Frontal cortex (tissue), 4 donors: ENCODE measurements at places on chromosomes 2 and 18. TPM values are rescaled to one million over a fixed set of nuclear protein-coding genes. Genes with fewer than 3 reads are reported as not detected.

DNA sequence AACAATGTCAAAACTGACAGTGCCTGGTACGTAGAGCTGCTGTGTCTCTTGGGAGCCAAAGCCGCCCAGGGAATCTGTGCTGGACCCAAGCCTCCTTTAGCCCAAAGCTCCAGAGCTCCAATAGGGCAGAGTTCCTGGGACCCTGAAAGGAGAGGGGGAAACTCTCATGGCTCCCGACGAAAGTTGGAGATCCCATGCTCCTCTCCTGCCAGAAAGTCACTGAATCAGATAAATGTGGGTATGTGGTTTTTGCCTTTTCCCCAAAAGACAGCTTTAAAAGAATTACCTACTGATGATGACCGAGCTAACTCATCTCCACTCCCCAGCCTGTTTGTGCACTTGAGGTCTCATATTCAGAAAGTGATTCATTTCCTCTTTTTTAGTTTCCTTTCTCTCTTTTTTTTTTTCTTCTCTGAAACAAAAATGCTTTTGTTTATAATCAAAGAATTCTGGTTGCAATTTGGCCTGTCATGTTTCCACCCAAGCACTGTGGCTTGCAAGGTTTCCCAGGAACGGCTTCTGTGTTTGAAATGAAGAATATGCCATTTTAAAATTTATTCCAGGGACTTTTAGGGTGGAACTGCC, 14.1 kb upstream of the PMAIP1 start:
- DNase-seq, result no peak

DNA sequence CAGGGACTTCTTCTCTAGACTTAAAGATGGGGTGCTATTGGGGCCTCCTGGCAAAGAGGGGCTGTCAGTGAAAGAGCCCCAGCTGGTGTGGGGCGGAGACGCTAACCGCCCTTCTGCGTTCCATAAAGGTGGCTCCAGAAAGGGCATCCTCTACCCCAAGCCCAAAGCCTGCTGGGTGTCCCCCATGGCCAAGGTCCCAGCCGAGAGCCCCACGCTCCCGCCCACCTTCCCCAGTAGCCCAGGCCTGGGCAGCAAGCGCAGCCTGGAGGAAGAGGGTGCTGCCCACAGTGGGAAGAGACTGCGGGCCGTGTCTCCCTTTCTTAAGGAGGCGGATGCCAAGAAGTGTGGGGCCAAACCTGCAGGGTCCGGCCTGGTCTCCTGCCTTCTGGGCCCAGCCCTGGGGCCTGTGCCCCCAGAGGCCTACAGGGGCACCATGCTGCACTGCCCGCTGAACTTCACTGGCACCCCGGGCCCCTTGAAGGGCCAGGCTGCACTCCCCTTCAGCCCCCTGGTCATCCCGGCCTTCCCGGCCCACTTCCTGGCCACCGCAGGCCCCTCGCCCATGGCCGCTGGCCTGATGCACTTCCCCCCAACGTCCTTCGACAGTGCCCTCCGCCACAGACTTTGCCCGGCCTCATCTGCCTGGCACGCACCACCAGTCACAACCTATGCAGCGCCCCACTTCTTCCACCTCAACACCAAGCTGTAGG, 15.2 kb downstream of the ARID5A start:
- DNase-seq, result no peak

The SERTAD2 gene
- 3.7 TPM for total RNA-seq

DNA sequence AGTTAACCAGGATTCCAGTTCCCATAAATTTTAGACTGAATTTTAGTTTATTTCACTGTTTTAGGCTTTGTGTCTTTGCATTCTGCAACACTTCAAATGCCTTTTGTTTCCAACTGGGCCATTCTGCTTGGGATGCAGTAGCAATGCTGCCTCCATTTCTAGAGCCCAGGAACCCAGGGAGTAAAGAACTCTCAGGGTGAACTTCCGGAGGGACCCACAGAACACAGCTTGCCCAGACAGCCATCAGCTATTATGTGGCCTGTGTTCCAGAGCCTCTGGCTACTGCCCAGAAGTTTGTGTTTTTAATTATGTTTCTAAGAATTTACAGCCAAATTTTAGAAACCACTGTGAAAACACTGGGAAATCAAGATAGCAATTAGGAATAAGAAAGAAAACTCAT, 145.1 kb downstream of the TMEM163 start:
- no peak for DNase-seq

GRCh38 chr2:36538335-36538734, 59.6 kb downstream of the FEZ2 start:
- no peak for DNase-seq

DNA sequence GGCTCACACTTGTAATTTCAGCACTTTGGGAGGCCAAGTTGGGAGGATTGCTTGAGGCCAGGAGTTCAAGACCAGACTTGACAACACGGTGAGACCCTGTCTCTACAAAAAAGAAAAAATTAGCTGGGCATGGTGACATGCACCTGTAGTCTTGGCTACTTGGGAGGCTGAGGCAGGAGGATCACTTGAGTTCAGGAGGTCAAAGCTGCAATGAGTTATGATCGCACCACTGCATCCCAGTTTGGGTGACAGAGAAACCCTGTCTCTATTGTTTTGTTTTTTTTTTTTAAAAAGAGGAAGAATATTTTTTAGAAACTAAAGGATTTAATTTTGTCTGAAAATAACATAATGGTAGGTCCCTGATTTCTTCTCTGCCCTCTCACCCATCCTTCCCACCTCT, 79.4 kb upstream of the TMEM200C start:
- no peak for DNase-seq
